ENCODE measurements at places on chromosomes 13 and 19. TPM values are rescaled to one million over a fixed set of nuclear protein-coding genes. Genes with fewer than 3 reads are reported as not detected.

GARIN5A gene
- 0.50 TPM for total RNA-seq

- no peak overlapping the region for H3K27ac ChIP-seq
- H3K4me1 ChIP-seq: peaks cover 14% of the 10 kb centered on the region
- H3K4me3 ChIP-seq: peak overlapping the region; percentile 60
- no peak for DNase-seq
- peaks cover 56% of the 10 kb centered on the region for H3K27me3 ChIP-seq
These were observed 550 bp upstream of the DLL3 start for GRCh38 chr19:39497996-39498797.

DNA sequence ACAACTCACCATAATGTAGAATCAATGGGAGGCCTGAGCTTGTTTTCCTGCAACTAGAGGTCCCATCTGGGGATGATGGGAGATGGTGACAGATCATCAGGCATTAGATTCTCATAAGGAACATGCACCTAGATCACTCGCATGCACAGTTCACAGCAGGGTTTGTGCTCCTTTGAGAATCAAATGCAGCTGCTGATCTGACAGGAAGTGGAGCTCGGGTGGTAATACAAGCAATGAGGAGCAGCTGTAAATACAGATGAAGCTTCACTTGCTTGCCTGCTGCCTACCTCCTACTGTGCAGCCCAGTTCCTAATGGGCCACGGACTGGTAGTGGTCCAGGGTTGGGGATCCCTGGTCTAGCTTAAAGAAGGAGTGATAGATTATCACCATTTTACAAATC is 33.0 kb downstream of the KPNA3 start:
- peaks cover 26% of the 10 kb centered on the region for H3K36me3 ChIP-seq
- peaks cover 8% of the 10 kb centered on the region for H3K4me1 ChIP-seq
- DNase-seq: no peak
- no peak overlapping the region for H3K4me3 ChIP-seq

- H3K4me1 ChIP-seq: no peaks in the 10 kb centered on the region
- H3K36me3 ChIP-seq: peaks cover 24% of the 10 kb centered on the region
- DNase-seq: no peak
These were observed 21.8 kb upstream of the KBTBD7 start for GRCh38 chr13:41216160-41216559.

DNA sequence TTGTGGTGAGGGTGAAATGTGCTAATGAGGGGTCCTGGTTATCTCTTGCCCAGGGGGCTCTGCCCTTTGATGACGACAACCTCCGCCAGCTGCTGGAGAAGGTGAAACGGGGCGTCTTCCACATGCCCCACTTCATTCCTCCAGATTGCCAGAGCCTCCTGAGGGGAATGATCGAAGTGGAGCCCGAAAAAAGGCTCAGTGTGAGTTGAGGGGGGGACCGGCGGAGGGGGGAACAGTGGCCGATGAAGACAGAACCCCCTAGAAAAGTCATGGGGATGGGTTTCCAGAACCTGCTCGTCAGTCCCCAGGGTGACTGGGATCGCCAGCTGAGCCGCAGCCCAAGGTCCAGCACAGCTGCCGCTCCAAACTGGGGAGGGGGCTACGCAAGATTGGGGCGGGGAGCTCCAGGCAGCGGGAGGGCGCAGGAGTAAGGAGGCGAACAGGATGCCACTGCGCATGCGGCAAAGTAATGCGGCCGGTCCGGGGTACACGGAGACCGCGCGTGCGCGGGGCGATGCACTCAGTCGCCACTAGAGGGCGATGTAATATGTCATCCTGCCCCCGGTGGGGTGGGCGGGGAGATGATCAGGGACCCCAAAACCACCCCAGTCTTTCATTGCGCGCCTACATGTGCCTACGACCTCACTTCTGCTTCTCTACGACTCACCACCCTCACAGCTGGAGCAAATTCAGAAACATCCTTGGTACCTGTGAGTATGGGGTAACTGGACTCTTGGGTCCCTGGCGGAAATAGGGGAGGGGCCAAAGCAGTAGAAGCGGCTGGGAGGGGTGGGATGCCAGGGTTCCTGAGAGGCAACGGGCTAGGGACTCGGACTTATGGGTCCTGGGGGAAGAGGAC is 17.9 kb downstream of the BRSK1 start:
- peaks cover 3% of the 10 kb centered on the region for H3K27me3 ChIP-seq
- peaks cover 8% of the 10 kb centered on the region for H3K4me1 ChIP-seq
- peak overlapping the region; percentile 98 for H3K27ac ChIP-seq
- H3K4me3 ChIP-seq: peak overlapping the region; percentile 95
